ENCODE measurements at places on chromosomes 1 and 21.

DNA sequence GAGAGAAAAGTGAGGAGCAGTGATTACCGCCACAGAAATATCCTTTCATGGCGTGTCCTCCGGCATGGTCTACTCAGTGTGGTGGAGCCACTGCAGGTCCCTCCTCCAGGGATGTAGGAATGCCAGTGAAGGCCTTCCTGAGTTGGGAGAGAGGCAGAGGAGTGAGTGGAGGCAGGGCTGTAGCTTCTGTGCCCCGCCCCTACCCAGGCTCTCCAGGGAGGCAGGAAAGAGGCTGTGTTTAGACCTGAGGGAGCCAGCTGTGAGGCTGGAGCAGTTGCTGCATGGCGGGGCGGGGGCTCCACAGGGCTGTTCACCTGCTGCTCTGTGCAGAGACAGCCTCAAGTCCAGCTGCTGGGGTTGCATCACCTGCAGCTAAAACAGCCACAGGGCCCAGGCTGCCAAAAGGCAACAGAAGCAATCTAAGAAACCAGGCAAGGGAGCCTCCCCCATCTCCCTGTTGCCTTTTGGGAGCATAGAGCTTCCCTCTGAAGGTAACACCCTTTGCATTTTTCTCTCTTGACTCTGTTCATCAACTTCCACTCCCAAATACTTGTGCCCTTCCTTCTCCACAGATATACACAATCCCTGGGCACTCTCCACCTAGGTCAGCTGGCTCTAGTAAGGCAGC, 801 bp upstream of the ANXA9 start:
- no peak for DNase-seq

DNA sequence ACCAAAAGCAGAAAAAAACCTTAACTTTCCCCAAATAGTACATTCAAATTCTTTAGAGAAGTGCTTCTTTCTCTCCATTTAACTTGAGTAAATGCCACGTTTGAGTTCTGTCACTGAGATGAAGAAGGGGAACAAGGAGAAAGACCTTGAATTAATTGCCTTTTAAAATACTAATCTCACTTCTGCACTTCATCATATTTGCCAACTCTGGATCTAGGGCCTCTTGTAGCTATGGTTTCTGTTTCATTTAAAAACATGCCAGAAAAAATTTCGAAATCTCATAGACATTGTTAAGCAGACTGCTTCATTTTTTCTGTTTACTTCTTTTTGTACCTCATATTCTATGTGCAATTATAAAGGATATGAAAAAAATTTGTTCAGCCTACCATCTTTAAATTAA, 24.6 kb downstream of the MIXL1 start:
- no peak for DNase-seq

GRCh38 chr1:193113258-193113991, 8.2 kb upstream of the GLRX2 start:
- DNase-seq = no peak

GRCh38 chr21:26743524-26743923, 101.7 kb downstream of the ADAMTS1 start:
- no peak for DNase-seq

- DNase-seq = no peak
These were observed 3.6 kb downstream of the C1orf232 start for GRCh38 chr1:26164861-26165842.

GRCh38 chr1:211099393-211099792, 34.6 kb downstream of the KCNH1 start:
- DNase-seq = no peak

DNA sequence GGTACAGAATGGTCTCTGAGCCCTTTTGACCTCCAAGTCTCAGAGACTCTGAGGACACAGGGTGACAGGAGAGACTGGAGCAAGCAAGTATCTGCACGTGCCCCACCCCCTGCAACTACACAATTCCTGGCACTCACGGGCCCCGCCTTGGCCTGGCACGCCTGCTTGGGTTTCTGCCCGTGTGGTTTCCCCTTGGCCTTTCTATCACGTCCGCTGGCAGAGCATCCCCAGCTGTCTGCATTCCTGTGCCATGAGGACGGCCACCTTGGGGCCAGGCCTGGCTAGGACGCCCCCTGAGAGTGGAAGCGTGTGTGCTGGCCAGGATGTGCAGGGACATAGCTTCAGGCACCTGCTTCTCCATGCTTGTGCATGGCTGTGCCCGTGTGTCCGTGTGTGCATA, 14.3 kb upstream of the EDN2 start:
- DNase-seq = no peak

Measured in stimulated activated CD4-positive, alpha-beta T cell treated with anti-CD3 and anti-CD28 coated beads, Interleukin-1b, Interleukin-23, amount 100 ng/mL, for 1 hour (primary cell).